ENCODE measurements at places on chromosomes 11 and 22.

- DNase-seq, result peak; percentile 22
Observed at GRCh38 chr11:84383576-84383975, 1097.4 kb upstream of the CCDC90B start.

- peak; percentile 60 for DNase-seq
Observed at GRCh38 chr11:10317151-10317755, 12.4 kb downstream of the ADM start.

DNA sequence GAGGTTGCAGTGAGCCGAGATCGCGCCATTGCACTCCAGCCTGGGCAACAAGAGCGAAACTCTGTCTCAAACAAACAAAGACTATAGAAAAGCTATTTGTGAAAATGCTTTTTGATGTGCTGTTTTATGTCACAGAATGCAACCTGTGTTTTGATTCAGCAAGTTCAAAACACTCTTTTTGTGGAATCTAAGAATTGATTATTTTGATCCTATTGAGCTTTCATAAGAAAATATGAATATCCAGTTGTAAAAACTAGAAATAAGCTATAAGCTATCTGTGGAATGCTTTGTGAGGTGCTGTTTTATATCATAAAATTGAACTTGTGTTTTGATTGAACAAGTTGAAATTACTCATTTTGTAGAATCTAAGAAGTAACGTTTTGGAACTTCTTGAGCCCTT, 110.7 kb upstream of the VPREB1 start:
- no peak for DNase-seq

GRCh38 chr11:44199298-44199697, 103.8 kb downstream of the EXT2 start:
- DNase-seq, result no peak

GRCh38 chr22:34866495-34867131, 199.3 kb upstream of the ISX start:
- no peak for DNase-seq

DNA sequence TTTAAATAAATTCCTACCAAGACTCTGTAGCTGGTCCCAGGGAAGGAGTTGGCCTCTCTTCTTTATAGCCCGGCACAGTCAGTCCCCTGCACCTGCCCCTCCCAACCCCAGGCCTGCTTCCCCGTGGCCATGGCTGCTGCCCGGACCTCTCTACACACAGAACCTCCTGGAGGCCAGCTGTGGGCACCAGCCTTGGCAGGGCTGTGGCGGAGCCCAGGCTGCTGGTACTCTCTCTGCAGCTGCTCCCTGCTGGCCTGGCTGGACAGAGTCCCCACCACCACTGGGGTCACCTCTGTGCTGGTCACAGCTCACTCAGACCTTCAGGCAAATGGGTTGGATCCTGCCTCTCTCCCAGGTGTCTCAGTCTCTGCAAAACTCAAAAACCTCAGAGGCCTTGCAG, 69.3 kb downstream of the LRP5 start:
- DNase-seq, result no peak

GRCh38 chr11:130449310-130449990, 1.0 kb downstream of the ADAMTS15 start:
- DNase-seq, result no peak
